ENCODE measurements at places on chromosomes 16 and 17.

GRCh38 chr17:17391668-17392370, 85.0 kb upstream of the MED9 start:
- no peak for DNase-seq

GRCh38 chr16:82034981-82035612, at the start of gene HSD17B2:
HSD17B2 (plus strand) TSS chr16:82035253; CDS start chr16:82035425, 172 bp downstream.
- DNase-seq, result peak; percentile 78

DNA sequence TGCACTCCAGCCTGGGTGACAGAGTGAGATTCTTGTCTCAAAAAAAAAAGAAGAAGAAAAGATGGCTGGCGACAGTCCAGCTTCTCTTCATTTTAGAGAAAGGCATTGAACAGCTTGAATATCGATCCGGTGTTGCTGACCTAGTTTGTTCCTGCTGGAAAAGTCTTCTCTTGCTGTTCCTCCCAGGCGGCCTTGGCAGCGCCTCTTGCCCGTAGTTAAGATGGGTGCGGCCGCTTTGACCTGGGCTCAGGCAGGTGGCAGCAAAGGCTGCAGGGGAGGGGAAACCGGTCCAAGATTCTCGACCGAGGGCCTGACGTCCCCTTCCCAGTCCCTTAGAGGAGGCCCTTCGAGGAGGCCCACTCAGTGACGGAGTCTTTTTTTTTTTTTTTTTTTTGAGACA, 3.8 kb upstream of the ZNF764 start:
- no peak for DNase-seq

- DNase-seq, result peak; percentile 10
These were observed 12.7 kb upstream of the FAM20A start for GRCh38 chr17:68613739-68614298.

DNA sequence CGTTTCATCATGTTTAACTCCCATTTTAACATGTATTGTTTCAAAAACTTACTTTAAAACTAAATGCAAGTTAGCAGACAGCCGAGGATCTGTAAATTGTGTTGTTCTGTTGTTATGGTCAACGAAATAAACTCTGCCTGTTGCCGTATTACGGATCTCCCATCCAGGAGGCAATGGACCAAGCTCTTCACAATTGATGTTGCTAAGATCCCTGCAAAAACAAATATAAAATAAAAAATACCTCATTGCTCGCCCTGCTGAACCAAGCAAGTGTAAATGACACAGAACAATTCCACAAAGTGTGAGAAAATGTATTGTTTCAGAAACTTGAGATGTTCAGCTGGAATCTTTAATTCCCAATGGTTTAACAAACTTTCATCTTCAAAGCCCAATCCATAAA, 65.0 kb downstream of the CEP95 start:
- DNase-seq, result no peak

DNA sequence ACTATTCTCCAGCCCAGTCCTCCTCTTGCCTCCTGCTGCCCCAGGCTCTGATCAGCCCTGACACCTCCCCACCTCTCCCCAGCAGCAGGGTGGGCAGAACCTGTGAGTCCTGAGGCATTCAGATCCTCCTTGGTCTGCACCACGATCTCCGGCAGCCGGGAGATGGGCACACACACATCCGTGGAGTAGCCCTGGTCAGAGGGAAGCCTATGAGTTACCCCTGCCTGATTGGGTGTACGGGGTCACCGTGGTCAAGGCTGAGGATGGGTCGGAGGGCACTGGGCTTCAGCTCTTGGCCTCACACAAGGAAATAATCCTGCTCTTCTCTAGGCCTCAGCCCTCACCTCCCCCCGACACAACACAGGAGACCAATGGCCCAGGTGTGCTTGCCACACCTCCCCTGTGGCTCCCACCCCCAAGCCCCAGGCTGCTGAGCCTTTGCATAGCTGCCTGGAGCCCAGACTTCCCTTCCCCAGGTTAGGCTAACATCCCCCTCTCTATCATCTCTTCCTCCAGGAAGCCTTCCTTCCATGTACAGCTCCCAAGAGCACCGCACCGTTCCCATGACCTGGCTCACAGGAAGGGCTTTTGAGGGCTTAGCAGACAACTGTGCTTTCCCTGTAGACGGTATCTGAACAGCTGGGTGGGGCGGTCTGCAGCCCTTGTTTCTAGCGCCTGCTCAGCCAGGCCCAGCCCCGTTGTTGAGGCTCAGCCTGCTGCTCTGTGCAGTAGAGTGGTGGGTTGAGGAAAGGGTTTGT, 3.7 kb downstream of the LDHD start:
- no peak for DNase-seq

DNA sequence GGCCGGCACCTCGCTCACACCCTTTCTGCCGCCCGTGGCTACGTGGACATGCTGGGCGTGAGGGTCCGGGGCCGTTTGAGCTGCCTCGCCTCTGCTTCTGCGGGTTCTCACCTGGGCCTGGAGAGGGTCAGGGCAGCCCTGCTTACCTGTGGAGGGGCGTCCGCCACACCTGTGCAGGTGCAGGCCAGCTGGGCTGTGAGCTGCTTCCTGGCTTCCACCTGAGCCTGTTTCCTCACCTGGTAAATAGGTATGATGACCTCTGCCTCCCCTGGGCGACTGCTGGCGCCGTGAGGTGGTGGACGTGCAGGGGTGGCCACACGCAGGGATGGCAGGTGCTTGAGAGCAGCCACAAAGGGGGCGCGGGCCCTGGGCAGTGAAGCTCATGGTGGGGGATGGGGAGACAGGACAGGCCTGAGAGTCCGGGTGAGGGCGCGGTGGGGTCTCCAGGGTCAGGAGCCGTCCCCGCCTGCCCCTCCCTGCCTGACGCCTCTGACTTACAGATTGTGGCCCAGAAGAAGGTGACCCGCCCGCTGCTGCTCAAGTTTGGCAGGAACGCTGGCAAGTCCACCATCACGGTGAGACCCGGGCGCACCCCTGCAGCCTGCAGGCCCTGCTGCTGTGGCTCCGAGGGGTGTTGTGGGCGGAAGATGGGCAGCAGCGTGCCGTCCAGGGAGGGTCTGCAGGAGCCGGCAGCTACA, 7.8 kb downstream of the CPNE7 start:
- DNase-seq, result no peak

GRCh38 chr17:69098625-69099024, 37.9 kb upstream of the ABCA9 start:
- no peak for DNase-seq

DNA sequence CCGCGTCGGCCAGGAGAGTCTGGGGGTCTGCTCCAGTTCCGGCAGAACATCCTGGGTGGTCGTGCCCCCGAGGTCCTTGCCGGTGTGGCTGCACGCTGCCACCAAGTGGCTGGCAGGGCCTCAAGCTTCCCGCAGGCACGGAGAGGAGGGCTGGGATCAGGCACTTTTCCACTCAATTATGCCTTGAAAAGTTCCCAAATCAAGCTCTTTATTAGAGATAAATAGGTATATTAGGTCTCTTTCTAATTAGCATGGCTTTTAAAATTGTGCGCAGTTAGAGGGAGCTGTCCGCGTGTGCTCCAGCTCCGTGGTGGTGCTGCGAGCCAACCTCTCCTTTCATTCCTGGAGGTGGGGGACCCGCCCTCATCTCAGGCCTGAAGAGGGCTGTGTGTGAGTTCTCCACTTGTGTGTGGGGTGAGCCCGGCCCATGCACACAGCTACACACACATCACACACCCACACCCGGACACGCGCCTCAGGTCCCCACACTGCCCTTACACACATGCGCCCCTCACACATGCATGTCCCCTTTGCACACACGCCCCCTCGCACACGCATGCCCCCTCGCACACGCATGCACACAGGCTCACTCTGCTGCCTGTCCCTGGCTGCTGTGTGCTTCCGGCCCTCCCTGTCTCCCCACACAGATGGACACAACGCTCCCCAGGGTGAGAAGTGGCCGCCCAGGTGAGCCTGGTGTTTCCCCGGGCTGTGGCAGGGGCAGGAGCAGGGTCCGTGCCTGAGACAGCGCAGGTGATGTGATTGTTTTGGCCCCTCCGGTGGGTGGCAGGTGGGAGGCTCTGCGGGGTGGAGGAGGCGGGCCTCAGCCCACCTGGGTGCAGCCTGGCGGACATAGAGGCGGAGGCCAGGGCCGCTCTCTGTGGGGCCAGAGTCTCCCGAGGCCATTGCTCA, 28.8 kb downstream of the CACNA1H start:
- DNase-seq, result no peak

DNA sequence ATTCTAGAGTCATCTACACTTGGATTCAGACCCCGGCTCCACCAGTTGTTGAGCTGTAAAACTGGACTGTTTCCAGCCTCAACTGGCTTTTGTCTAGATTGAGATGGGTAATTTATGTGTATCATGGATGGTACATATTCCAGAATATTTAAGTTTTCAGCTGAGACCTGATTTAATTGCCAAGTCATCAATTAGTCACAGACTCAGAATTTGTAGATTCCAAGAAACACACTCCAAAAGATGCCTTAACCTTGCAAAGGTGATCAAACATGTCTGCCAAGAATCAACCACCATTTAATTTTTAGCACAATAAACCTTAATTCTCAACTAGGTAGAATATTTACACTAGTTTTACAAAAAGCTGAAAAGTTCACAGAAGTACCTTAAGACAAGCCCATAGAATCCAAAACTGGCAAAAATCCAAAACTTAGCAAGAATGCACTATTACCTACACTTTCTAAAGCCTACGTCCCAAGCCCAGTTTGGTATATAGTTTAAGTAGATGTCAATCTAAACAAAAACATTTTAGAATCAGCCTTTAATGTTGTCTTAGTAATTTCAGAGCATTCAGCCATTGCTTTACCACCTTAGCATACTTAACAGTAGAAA, 17.7 kb downstream of the SIAH1 start:
- no peak for DNase-seq

DNA sequence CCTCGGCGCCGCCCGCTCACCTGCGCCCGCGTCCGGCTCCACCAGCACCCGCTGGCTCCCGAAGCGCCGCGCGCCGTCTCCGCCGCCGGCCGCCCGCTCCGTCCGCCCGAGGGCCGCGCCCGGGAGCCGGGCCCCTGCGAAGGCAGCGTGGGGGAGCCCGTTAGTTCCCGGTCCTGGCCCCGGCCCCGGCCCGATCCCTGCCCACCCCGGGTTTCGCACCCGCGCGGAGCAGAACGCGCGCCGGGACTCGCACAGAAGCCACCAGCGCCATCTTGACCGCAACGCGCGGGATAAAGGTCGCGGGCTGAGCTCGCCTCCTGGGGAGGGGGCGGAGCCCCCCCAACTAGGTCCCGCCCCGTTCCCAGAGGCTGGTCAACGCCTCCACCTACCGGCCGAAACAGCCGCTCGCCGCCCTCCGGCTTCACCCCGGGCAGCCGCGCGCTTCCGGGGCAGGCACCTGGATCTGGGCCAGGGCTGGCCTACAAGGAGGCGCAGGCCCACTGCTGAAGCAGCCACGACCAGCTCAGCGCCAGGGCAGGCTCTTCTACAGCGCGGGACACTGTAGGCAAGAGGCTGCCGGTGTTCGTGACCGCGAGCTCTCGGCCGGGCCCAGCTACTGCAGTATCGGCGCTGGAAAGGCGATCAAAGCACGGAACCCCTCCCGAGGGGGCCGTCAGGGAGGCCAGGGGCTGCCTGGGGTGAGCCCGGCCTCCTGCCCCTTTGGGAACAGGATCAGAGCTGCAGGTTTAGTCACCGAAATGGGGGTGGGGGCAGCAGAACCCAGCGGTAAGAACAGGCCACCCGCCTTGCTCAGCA, at the start of gene ECI1:
Gene ECI1 (minus strand): TSS at position 292 of the 816 bp plus-strand sequence. CDS start 21 bp downstream, at position 271.
- DNase-seq, result peak; percentile 75
